ENCODE measurements at places on chromosomes 16 and 17. TPM values are rescaled to one million over a fixed set of nuclear protein-coding genes. Genes with fewer than 3 reads are reported as not detected.
A peak's percentile ranks its signal among the peaks of the same experiment; 100 is the strongest.

DNA sequence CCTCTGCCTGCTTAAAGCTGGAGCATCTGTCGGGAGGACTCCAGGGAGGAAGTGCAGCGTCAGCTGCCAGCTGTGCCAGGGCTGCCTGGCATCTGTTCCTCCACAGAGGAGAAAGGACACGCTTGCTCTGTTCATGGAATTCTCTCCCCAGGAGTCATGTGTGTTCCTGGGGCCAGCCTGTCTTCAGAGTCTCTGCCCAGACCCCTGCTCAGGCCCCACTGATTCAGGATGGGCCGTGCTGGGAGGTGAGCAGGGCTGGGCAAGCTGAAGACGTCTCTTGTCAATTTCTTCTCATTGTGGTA lies 24.2 kb downstream of the CRISPLD2 start:
- DNase-seq, result no peak

DNA sequence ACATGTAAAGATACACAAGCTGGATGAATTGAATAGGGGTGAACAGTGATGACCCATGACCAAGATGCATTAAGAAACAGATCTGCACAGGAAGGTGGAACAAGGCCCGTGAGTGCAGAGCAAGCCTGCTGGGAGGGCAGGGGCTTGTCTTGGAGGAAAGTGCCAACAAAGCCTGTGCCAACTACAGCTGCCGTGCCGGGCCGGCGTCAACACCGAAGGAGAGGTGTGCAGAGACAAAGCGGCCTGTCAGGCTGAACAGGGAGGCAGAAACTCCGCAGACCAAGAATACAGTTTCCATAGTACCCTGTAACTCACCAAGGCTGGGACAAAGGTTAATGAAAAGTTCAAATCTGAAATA lies 46.7 kb downstream of the ANKRD11 start:
- DNase-seq, result no peak

- DNase-seq, result no peak
These were observed 9.1 kb upstream of the TOX3 start for GRCh38 chr16:52556083-52556482.

DNA sequence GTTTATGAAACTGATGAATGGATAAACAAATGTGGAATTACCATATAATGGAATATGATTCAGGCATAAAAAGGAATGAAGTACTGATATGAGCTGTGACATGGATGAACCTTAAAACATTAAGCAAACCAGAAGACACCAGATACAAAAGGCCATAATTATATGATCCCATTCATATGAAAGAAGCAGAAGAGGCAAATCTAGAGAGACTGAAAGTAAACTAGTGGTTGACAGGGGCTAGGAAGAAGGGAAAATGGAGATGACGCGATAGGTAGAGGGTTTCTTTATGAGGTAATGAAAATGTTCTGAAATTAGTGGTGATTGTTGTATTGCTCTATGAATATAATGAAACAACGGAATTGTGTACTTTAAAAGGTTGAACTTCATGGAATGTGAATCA lies 88.4 kb downstream of the HIC1 start:
- no peak for DNase-seq

DNA sequence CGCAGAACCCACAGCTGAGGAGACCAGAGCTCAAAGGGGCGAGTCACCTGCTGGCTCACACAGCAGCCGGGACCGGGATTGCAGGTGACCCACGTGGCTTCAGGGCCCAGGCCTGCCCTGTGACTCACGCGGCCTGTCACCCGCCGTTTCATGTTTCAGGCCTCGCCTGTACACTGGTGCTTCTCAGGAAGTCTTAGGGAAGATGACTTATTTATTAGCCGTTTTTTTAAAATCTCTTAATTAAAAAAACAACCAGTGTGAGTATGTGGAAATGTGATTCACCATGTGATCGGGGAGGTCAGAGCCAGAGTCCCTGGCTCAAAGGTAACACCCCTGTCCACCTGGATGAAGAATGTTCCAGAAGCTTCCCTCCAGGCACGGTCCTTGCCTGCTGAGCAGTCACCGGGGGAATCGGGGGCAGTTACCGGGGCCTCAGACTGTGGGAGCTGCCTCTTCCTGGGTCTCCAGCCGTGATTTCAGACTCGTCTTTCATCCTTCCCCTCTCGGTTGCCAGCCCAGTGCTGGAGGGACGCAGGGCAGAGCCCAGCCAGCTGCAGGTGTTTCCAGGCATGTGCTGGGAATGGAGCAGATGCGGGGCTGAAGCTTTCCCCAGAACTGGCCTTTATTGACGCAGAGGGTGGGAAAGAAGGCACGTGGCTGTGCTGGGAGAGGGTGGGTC lies 49.3 kb downstream of the CMIP start:
- DNase-seq, result peak; percentile 91

DNA sequence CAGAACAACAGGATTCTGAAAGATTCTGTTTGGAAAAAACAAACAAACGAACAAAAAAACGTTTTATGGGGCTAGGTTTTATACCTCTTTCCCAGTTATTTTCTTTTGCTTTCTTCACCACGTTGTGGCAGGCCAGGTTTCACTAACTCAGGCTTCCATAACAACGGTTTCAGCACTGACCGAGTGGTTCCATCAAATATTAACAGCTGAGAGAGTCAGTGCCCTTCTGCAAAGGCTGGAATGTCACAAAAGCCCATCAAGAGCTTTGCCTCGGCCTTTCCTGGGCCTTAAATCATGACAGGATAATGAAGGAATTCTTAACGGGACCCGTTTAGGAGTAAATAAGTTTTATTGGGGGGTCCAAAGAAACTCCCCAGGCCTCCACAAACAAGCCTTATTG lies 34.2 kb downstream of the MPHOSPH6 start:
- DNase-seq, result no peak

GRCh38 chr17:77282524-77283515 lies 142.1 kb downstream of the SEC14L1 start:
- peak; percentile 79 for DNase-seq

- DNase-seq, result no peak
These were observed 2.4 kb upstream of the SLC47A2 start for GRCh38 chr17:19718613-19719354.

NPIPB13 gene
- total RNA-seq, result 0.39 TPM

CFAP20 gene
- total RNA-seq, result 75.4 TPM

TPSG1 gene
- total RNA-seq, result 0.31 TPM

SMIM36 gene
- total RNA-seq, result 0.29 TPM

CLEC3A gene
- 71.2 TPM for total RNA-seq

NLRC5 gene
- 8.2 TPM for total RNA-seq

MYH3 gene
- 0.25 TPM for total RNA-seq
